H1 (cell line): ENCODE measurements at places on chromosomes 16 and 17. TPM values are rescaled to one million over a fixed set of nuclear protein-coding genes. Genes with fewer than 3 reads are reported as not detected.

The SLC38A8 gene
- total RNA-seq = not detected in 2 replicates

The CDH13 gene
- total RNA-seq = 2.3 and 2.6 TPM in 2 replicates

DNA sequence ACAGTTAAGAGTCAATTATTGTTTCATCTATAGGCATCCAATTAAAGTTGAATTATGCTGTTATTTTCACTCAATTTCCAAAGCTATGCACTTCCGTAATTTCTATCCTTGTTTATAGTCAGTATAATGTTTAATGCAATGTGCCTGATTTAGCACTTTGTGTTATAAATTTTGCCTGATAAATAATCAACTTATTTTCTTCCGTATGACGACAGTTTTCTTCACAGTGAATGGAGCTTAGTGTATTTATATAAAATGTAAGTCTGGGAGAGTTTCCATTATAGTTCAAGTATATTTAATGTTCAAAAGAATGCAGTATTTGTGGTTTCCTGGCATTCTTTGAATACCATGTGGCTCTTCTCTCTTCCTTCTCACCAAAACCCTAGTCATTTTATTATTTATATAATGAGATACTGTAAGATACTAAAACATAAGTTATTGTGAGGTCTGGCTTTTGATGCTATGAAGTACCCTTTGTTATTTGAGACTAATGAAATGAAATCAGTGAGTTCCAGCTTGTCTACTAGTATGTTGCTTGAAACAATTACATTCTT is 240.6 kb downstream of the PRKCA start:
- DNase-seq = no peak

DNA sequence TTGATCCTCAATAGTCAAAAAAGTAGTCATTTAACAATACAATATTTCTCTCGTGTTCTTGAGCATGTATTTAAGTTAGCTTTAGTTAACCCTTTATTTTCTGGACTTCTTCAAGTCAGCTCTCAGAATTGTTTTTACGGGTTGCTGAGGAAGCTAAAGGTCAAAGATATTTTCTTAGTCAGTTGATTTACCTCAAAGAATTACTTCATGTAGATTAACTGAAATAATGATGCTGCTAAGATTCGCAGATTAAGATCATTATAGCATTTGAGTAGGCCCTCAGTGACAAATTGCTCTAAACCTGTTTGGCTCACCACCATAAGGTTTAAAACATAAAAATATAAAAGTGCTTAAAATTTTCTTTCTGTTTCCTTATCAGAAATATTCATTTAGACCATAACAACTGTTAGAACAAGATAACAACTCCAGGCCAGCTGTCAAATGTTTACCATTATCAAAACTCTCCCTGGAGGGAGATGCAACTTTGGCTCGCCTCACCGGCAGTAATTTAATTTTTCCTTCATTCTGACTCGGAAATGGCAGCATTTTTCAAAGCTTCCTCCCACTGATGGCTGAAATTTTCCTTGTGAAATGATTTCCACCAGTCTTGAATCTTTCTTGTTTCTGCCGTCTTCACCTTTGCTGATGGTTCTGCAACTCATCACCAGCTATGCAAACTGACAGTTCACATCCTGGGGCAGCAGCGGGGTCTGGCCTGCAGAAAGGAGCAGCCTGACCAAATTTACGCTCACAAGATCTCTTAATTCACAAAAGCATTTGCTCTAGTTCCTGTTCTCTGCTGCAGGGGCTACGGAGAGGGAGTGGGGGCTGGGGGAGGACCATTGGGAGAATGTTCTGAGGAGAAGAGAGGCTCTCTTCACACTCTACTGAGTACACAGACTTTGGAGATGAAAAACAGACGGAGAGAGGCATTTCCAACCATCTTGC is 254.8 kb upstream of the TBX2 start:
- no peak for DNase-seq

- DNase-seq = no peak
Measured at GRCh38 chr16:60170196-60170595, 1436.1 kb upstream of the GOT2 start.

The ITGAL gene
- total RNA-seq = not detected in 2 replicates

DNA sequence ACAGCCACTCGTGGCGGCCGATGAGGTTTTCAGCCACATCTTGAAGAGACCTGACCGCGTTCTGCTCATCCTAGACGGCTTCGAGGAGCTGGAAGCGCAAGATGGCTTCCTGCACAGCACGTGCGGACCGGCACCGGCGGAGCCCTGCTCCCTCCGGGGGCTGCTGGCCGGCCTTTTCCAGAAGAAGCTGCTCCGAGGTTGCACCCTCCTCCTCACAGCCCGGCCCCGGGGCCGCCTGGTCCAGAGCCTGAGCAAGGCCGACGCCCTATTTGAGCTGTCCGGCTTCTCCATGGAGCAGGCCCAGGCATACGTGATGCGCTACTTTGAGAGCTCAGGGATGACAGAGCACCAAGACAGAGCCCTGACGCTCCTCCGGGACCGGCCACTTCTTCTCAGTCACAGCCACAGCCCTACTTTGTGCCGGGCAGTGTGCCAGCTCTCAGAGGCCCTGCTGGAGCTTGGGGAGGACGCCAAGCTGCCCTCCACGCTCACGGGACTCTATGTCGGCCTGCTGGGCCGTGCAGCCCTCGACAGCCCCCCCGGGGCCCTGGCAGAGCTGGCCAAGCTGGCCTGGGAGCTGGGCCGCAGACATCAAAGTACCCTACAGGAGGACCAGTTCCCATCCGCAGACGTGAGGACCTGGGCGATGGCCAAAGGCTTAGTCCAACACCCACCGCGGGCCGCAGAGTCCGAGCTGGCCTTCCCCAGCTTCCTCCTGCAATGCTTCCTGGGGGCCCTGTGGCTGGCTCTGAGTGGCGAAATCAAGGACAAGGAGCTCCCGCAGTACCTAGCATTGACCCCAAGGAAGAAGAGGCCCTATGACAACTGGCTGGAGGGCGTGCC is 30.1 kb downstream of the CIITA start:
- DNase-seq = no peak

DNA sequence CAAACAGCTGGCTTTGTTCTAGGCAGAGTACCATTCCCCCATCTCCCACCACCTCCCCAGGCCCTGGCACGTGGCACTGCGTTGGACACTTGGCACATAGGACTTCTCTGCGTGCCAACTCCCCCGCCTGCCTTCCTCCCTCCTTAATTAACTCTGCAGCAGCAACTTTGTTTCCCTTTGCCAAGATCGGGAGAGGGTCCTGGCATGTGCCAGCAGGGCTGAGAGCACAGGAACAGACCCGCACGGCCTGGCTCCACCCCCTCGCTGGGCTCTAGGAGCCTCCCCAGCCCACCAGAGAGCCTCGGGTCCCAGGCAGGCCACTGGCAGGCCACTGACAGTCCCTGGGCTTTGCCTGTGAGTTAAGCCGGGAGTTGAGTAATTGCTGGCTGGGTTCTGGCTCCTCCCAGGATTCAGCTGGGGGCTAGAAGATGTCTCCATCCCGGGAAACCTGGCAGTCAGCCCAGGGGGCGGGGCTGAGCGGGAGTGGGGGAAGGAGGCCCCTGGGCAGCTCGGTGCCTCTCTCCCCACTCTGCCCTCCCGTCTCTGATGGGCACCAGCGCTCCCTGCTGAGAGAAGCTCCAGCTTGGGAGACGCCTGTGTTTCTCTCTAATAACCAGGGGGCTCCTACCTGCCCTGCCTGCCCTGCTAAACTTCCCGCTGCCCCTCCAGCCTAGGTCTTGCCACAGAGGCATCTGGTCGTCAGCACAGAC is 224.0 kb upstream of the TNRC6C start:
- DNase-seq = no peak

The GDPD3 gene
- 1.5 TPM in 1 of 2 replicates, not detected in the other for total RNA-seq

DNA sequence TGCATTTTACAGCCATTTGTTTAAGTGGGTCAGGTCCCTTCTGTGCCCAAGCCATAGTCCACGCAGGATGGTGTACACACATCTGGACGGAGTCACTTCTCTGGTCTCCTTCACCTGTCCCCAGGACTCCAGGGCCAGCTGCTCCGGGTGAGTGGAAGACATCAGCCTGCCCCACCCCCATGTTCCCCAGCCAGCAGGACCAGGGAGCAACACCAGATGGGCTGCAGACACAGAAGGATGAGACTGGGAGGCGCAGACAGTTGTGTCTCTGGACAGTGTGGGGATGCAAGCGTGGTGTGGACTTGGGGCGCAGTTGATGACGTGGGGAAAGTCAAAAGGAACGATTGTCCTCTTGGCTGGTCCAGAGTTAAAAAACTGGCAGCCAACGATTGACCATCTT is 24.6 kb upstream of the WFDC1 start:
- DNase-seq = no peak

The SCIMP gene
- not detected in 2 replicates for total RNA-seq

The DOK4 gene
- total RNA-seq = 28.9 and 29.9 TPM in 2 replicates

DNA sequence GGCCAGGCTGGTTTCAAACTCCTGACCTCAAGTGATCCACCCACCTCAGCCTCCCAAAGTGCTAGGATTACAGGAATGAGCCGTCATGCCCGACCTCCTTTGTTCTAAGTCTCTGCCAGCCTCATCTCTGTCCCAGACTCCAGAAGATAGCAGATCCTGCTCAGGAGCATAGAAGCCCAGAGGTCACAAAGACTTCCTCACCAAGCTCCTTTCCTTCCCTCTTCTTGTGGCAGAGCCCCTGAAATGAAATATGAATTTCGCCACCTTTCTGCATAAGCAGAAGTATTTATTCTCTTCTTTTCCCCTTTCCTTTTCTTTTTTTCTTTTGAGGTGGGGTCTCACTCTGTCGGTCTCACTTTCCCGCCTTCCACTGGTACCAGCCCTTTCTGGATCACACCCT is 11.5 kb upstream of the PIPOX start:
- no peak for DNase-seq

- peak; percentile 96 for DNase-seq
Measured at GRCh38 chr16:66608241-66609138, 4.0 kb downstream of the CMTM3 start.

- DNase-seq = no peak
Measured at GRCh38 chr17:58996968-58997367, 109.7 kb downstream of the TRIM37 start.

GRCh38 chr16:55280587-55280986 is 43.4 kb upstream of the IRX6 start:
- DNase-seq = no peak

- no peak for DNase-seq
Measured at GRCh38 chr17:7216242-7217112, 3.2 kb downstream of the DLG4 start.

GRCh38 chr16:2250652-2251295 is 613 bp downstream of the ECI1 start:
- no peak for DNase-seq

- DNase-seq = no peak
Measured at GRCh38 chr17:20008242-20009051, 712 bp upstream of the SPECC1 start.

The CCL1 gene
- total RNA-seq = not detected in 2 replicates

The SOX15 gene
- total RNA-seq = 14.3 and 15.2 TPM in 2 replicates

The CEMP1 gene
- total RNA-seq = not detected in 2 replicates

DNA sequence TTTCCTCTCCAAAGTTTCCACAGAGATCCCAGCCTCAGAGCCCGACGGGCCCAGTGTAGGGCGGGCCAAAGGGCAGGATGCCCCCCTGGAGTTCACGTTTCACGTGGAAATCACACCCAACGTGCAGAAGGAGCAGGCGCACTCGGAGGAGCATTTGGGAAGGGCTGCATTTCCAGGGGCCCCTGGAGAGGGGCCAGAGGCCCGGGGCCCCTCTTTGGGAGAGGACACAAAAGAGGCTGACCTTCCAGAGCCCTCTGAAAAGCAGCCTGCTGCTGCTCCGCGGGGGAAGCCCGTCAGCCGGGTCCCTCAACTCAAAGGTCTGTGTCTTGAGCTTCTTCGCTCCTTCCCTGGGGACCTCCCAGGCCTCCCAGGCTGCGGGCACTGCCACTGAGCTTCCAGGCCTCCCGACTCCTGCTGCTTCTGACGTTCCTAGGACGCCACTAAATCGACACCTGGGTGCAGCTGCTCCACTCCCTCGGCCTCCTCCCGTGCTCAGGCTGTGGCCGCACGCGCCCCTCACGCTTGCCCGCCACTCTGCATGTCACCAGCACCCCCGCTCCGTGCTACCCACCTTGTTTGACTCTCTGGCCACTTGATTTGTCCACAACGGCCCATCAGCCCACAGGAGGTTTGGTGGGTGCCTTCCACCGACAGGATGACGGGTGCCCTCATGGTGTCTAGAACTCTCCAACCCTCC is 15.3 kb upstream of the STH start:
- no peak for DNase-seq

The ABCA8 gene
- not detected in 2 replicates for total RNA-seq

GRCh38 chr17:47990962-47991731 is 20.2 kb downstream of the CDK5RAP3 start:
- peak; percentile 67 for DNase-seq

GRCh38 chr16:53147500-53148065 is 92.8 kb downstream of the CHD9 start:
- DNase-seq = no peak

The CTF1 gene
- 0.77 and 0.97 TPM in 2 replicates for total RNA-seq

The CDH1 gene
- total RNA-seq = 265 and 319 TPM in 2 replicates

The GNG13 gene
- not detected in 2 replicates for total RNA-seq

DNA sequence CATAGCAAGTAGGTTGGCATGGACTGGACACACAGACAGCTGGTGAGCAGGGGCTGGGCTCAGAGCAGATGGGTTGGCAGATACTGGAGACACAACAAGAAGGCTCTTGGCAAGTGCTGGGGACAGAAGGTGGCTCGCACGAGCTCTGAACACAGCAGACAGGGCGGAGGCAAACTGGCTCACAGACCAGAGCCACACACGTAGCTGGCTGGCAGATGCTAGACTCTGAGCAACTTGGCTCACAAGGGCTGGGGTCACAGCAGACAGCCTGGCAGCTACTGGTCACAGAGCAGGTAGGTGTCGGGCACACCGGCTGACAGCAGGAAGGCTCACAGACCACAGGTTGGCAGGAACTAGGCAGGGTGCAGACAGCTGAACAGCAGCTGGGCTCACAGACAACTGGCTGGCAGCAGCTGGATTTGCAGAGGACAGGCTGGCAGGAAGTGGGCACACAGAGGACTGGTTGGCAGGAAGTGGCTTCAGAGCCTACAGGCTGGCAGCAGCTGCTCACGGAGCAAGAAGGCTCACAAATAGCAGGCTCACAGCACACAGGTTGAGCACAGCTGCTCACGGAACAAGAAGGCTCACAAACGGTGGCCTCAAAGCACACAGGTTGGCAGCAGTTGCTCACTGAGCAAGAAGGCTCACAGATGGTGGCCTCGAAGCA is 725 bp downstream of the KRTAP16-1 start:
- no peak for DNase-seq

The C17orf67 gene
- total RNA-seq = 1.9 and 2.2 TPM in 2 replicates
